ENCODE measurements at places on chromosomes 5 and 9.

DNA sequence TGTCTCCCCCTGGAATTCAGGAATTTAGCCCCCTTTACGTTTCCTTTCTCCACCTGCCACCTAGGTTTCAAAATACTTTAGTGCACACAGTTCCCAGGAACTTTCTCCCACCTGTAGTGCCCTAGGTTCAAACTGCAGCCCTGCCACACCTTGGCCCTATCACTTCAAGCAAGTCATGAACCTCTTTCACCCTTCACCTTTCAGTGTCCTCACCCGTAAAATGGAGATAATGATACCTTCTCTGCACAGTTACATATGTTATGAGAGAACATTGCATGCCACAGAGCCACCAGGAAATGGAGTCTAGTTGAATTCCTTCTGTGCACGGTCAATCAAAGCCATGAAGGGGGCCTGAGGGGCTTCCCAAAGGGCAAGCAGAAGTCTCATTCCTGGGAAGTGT is 9.8 kb upstream of the EEIG1 start:
- no peak for DNase-seq

- no peak for DNase-seq
These were observed 21.6 kb upstream of the RARS1 start for GRCh38 chr5:168464641-168465040.

GRCh38 chr5:173885475-173886010 is 2.6 kb upstream of the CPEB4 start:
- DNase-seq, result no peak

GRCh38 chr9:79621916-79622575 is 50.3 kb downstream of the TLE4 start:
- DNase-seq, result no peak

- DNase-seq, result no peak
These were observed 29.7 kb upstream of the ERCC6L2 start for GRCh38 chr9:95845751-95846150.

- no peak for DNase-seq
These were observed 32.3 kb upstream of the LPCAT1 start for GRCh38 chr5:1555808-1556731.

GRCh38 chr9:9746826-9747225 is 866.0 kb downstream of the PTPRD start:
- no peak for DNase-seq

Measured in CMK (cell line).